ENCODE measurements at places on chromosomes 2 and 18. TPM values are rescaled to one million over a fixed set of nuclear protein-coding genes. Genes with fewer than 3 reads are reported as not detected.

The ABCG8 gene
- total RNA-seq: not detected

The PSMA8 gene
- not detected for total RNA-seq

The DNAH6 gene
- total RNA-seq: 0.13 TPM

The CPSF3 gene
- total RNA-seq: 52.5 TPM

The TFCP2L1 gene
- total RNA-seq: 0.26 TPM
